ENCODE measurements at places on chromosomes 2 and 18. TPM values are rescaled to one million over a fixed set of nuclear protein-coding genes. Genes with fewer than 3 reads are reported as not detected.

PLGLB1 gene
- total RNA-seq: 2.1 TPM

CHST10 gene
- 9.8 TPM for total RNA-seq

DNA sequence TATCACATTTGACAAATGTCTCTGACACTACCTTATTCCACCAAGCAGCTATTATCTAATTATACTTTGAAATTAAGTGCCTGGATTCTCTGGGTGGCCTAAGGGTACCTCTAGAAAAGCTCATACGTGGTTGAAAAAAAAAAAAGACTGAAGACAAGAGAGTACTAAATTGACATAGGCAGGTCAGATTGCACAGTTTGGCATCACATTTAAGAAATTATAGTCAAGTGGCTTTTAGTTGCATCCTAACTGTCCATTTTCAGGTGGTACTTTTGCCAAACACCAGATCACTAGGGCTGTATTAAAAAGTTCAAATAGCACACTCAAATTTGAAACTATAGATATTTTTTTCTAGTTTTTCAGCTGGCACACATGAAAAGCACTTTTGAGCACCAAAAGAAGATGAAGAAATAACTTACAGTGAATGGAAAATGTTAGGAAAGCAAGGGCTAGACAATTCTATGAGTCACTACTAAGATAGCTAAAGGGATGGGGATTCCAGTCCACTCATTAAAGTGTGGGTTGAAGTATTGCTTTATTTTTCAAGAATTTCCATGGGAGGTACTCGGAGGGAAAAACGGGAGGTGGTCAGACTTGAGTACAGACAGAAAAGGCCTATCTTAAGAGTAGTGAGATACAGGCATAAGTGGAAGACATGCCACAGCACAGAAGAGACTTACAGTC, 106.5 kb upstream of the COL5A2 start:
- DNase-seq: no peak

DNA sequence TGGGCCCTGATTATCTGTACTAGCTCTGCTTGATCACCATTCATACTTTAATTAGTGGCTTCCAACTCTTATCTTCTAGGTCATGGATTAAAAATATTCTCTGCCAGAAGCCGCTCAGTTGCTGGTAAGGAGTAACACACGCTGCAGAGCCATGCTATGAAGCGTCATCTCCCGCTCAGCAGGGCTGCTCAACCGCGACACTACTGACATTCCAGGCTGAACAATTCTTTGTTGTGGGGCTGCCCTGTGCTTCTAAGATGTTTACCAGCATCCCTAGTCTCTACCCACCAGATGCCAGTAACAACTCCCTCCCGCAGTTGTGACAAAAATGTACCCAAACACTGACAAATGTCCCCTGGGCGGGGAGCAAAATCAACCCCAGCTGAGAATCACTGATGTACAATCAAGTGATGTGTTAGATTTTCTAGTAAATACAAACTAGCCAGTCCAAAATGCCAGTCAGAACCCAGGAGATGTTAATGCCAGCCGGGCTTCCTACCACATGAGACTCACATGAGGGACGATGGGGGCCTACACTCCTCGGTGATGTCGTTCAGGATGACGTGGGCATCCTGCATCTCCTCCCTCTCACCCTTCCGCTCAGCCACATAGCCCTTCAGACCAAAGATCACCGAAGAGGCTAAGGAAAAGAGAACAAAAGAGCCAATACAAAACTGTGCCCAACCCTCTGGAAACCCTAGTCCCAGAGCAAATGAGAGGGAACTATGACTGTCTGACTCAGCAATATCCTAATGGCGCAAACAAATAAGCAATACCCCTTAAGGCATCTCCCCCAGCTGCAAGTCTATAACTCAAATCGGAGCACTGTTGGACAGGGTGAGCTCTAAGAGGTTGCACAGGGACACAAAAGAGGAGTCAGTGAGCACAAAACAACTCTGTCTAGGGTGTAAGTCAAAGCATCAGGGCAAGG, 15.6 kb downstream of the ILKAP start:
- no peak for DNase-seq

DNA sequence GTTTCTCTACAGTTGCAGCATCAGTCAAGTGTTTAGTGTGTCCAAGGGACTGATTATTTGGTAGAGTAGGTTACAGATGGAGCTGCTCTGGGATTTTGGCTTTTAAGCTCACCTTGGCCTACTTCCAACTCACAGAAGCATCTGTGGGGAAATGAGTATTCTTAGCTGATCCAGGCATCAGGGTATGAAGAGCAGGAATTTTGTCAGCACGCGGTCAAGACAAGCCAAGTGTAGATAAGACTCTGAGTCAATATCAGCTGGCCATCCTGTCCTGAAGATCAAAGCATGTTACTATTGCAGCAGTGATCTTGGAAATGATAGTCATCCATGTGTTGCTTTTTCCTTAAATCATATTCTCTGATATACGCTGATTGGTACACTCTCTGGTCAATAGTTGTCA, 24.4 kb downstream of the SERPINB4 start:
- no peak for DNase-seq

Data from mucosa of descending colon (tissue), 3 donors.